ENCODE measurements at places on chromosomes 3 and 15.

- DNase-seq: peak; percentile 12
Observed at GRCh38 chr15:96629511-96629910, 299.0 kb downstream of the NR2F2 start.

DNA sequence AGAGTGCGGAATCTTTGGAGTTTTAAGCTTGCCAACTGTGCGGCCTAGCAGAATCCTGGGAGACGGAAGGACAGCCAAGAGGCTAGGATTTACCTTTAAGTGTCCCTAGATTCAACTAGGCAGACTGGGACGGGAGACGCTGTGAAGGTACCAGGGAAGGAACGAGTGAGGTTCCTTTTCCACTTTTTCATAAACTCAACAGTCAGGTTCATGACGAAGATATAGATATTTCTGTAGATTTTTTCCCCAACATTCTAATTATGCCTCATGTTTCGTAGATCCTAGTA is 564 bp upstream of the GABPB1 start:
- no peak for DNase-seq

GRCh38 chr15:77282333-77282732 is 137.6 kb downstream of the PEAK1 start:
- DNase-seq: peak; percentile 86

- DNase-seq: no peak
Observed at GRCh38 chr15:69491038-69491505, 38.5 kb downstream of the RPLP1 start.

GRCh38 chr3:65848024-65848423 is 190.7 kb downstream of the MAGI1 start:
- no peak for DNase-seq

DNA sequence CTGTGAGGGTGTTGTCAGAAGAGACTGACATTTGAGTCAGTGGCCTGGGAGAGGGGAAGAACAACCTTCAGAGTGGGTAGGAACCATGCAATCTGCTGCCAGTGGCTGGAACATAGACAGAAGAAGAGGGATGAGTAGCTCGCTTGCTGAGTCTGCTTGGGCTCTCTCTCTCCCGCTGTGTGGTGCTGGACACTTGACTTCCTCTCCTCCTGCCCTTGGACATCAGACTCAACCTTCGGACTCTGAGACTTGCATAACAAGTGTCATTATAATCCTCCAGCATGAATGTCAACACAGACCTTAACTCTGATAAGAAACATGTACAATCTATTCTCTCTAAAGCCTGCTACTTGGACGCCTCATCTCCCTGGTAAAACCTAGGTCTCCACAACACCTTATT is 5.9 kb upstream of the NMD3 start:
- DNase-seq: no peak

GRCh38 chr3:22982981-22983587 is 220.0 kb upstream of the UBE2E2 start:
- DNase-seq: peak; percentile 15

- peak; percentile 87 for DNase-seq
Observed at GRCh38 chr3:66362541-66362941, 138.3 kb downstream of the LRIG1 start.

GRCh38 chr15:74540161-74540760 is 759 bp upstream of the ARID3B start:
- peak; percentile 62 for DNase-seq

- peak; percentile 40 for DNase-seq
Observed at GRCh38 chr3:79521221-79521848, 246.5 kb downstream of the ROBO1 start.

- no peak for DNase-seq
Observed at GRCh38 chr3:15380980-15381890, 46.1 kb downstream of the METTL6 start.

GRCh38 chr3:43183456-43183855 is 77.6 kb upstream of the POMGNT2 start:
- DNase-seq: no peak

GRCh38 chr3:129632977-129633376 is 26.5 kb upstream of the PLXND1 start:
- no peak for DNase-seq

- DNase-seq: no peak
Observed at GRCh38 chr3:8847317-8847716, 77.9 kb upstream of the OXTR start.

DNA sequence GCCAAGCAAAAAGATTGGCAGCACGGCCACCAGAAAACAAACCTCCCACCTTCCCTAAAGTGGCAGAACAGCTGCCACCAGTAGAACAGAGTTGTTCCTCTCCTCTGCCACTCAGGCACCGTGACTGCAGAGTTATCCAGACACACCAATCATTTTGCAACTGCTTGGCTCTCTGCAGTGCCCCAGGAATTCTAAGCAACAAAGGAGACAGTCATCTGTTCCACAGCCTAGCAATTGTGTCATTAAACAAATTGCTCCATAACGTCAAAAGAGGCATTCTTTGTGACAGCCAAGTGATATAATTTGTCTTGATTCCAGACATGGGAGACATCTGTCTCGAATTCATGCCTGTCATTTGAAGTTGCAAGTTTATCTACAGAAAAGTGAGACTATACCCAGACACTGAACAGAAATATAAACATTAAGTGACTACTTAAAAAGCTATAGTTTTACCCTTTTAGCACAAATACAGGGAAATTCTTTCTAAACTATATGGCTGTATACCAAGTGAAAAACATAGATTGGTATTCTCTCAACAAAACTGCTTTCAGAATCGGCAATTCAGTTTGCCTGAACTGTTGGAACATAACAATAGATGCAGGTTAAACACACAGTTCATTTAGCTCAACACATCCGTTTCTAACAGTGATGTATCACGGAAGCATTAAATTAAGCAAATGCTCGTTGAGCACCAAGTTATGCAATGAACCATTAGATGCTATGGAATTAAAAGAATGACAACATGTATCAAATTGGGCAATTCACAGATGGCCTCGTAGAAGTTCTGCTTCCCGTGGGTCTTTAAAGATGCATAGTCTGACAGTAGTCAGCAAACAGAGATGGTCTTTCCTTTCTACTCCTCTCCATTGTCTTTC is 281.3 kb downstream of the FGF12 start:
- no peak for DNase-seq

GRCh38 chr3:44047796-44048195 is 193.9 kb upstream of the TOPAZ1 start:
- DNase-seq: no peak

DNA sequence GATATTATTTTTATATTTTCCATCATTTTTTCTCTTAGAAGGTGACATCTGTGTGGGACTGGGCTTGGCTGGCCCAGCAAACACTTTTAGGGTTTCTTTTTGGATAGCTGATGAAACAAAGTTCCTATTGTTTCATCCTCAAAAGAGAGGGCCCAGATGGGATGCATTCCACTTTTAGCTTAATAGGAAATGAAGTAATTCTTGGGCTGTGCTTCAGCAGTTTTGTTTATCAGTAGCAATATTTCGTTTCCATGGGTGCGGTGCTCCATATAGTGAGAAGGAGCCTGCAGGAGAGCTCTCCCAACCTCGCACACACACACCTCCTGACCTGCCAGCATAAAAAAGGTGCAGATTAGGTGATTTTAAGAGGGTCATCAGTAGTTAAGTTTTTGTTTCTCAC is 147.5 kb downstream of the AKAP13 start:
- peak; percentile 29 for DNase-seq

- peak; percentile 84 for DNase-seq
Observed at GRCh38 chr3:111605018-111605417, 9.9 kb upstream of the ZBED2 start.

DNA sequence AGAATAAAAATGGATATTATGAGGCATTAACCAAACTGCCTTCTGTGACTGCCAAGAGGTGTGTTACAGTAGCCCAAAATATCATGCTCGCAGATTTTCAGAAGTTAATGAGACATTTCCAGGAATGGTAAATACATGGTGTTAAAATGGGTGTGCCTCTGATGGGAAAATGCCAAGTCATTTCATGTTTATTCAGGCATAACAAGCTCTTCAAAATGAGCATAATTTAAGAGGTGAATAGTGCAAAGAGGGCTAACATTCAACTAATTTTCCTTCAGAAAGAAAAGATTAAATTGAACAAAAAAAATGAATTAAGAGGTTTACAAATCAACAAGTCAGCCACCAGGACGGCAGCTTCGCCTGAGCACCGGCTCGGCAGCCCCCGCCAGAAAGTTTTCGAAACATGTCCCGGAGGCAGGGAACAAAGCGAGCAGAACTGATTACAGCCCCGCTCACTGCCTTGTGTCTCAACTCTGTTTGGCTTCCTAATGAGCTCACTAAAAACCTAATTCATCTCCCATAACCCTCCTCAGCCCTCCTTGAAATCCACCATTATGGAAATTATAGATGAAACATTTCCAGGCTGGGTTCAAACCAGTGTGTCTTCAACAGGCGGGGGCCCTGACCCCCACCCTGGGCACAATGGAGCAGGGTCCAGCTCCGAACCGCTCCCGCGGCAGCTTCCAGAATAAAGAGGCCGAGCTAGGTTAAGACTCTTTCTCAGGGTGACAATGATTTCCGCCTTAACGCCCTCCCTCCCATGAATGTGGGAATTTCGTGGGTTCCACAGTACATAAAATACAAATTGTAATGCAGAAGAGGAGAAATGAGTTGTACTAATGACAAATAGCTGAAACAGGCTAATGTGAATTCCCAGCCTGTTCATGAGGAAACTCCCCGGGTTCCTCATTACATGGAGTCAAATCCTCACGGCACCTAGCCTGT is 43.9 kb downstream of the MEIS2 start:
- no peak for DNase-seq

- peak; percentile 73 for DNase-seq
Observed at GRCh38 chr15:91055548-91056331, 33.3 kb upstream of the VPS33B start.

DNA sequence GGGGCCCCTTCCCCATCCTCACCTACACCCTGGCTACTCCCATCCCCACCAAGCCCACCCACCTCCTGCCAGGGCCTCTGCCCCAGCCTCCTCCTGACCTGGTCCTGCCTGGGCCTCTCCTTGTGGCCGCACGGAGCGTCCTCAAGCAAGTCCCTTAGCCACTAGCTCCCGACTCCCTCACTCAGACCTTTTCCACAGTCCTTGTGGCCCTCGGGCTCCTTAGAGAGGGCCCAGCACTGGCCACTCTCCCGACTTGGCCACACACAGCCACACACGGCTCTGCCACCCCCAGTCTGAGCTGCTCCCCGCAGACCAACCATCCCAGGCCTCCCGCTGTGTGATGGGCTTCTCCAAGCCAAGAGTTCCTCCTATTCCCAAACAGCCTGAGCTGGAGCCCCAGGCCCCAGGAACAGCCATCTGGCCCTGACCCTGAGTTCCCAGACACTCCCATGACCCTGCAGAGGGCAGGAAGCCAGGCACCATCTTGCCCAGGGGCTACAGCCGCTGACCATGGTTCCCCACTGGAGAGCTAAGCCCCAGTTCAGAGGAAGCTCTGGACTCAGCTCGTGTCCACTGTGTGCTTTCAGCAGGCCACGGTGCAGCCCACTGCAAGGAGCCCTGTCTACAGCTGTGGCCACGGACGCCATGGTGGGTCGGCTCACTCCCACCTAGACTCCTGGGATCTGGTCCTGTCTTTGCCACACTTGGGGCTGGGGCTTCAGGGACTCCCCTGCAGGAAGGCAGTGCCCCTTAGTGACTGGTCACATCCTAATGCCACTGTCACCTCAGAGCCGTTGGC is 7.0 kb upstream of the RAB43 start:
- DNase-seq: no peak

GRCh38 chr3:194076475-194076874 is 59.5 kb upstream of the HES1 start:
- DNase-seq: no peak

DNA sequence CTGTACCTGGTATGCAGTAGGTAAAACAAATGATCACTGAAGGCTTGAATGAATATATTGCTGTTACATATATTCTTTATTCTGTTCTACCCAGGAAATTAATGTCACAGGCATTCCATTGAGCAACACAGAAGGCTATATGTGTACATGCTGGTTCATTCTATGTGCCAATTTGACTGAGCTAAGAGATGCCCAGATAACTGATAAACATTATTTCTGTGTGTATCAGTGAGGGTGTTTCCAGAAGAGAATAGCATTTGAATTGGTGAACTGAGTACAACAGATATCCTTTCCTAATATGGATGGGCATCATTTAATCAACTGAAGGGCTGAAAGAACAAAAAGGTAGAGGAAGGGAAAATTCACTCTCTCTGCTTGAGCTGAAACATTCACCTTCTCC is 886.8 kb downstream of the FHIT start:
- DNase-seq: no peak

- DNase-seq: no peak
Observed at GRCh38 chr3:52403955-52404354, 40.9 kb downstream of the SEMA3G start.

DNA sequence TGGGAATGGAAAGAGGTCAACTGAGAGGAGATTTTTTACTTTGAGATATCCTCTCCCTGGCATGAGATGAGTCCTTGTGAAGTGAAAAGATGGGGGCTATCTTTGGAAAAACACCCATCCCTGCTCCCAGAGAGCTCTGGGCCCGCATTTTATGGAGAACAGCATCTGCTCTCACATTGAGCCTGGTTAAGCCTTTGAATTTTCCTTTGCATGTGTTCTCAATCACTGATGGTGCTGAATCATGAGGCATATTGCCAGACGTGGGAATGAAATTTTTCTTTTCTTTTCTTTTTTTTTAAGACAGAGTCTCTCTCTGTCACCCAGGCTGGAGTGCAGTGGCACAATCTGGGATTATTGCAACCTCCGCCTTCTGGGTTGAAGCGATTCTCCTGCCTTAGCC is 24.4 kb downstream of the TMEM45A start:
- DNase-seq: peak; percentile 37

DNA sequence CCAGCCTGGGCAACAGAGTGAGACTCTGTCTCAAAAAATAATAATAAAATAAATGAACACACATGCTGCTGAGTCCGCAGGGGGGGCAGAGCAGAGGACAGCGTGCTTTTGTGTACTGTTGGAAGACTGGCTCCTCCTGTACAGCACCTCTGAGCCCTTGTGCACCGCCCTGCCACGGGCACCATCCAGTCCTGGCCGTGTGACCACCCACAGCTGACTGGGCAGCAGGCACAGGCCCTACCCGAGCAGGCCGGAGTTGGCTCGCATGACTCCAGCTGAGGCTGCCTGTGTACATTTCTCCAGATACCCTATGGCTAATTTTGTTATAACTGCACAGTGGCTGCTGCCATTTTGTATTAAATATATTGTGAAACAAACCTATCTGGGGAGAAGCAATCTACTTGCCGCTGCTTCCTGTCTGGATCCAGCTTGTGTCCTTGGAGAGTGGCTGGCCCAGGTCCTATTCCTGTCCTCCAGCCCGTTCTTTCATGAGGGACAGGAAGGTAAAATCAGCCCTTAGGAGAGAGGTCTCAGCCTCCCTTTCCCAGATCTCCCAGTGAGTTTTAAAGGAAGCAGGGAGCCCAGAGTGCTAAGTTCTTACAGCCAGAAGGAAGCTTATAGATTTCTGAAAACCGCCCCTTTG is 14.6 kb downstream of the IVD start:
- no peak for DNase-seq

DNA sequence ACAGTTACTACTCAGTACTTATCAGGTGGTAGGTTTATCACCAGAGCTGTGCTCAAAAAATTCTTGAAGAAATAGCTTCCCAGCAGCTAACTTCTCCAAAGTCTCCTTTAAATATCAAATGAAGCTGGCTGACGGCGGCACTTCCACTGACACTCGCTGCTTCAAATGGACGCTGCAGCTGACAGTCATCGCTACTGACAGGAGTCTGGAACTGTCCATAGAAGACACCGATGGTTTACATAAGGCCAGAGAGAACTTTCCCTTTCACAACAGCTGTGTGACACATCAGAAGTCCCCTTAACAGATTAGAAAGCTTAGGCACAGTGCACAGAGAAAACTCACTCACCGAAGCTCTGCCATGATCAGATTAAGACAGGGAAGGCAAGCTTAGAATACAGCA is 270.2 kb downstream of the SHOX2 start:
- no peak for DNase-seq

- DNase-seq: no peak
Observed at GRCh38 chr3:144063306-144063705, 91.7 kb downstream of the DIPK2A start.
